Urothelium cell line (cell line): ENCODE measurements at places on chromosomes 7 and 10.

DNA sequence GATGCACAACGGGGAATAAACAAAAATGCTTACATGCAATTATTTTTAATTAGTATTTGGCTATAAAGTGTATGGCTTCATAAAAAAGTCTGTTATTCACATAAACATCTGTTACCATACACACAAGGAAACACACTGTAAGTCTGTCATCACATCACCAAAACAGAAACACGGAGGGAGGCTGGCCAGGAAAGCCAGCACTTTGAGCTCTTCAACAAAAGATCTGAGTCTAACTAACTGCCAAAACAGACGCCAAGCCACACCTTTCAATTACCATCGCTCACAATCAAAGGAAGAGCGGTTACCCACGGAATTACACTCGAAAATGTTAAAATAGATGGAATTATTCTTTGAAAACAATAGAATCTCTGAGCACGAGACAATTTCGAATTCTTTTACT lies 49.2 kb upstream of the MGMT start:
- DNase-seq, result no peak

DNA sequence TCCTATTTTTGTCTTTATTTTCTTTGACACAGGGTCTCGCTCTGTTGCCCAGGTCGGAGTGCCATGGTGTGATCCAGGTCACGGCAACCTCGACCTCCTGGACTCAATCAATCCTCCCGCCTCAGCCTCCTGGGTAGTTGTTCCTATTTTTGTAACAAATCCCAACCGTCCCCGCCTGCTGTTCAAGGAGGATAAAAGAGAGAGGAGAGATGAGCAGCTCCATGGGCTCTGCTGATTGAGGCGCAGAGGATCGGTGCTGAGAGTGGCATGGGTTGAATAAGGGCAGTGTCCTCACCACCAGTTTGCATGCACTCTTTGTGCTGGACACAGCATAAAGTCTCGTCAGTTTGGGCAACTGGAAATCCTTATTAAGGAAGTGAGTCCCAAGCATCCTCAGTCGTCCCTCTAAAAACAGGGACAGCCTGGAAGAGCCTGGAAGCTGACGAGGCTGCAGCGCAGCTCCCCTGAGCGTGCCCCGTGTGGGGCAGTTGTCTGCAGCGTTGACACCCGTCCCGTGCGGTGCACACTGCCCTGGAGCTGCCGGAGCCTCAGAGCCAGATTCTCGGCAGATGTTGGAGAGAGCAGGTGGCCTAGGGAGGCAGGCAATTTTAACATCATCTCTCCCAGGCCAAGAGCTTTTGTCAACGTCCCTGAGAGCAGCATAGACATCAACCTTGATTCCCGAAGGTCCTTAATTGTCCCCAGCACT lies 404.2 kb upstream of the RNF32 start:
- no peak for DNase-seq

GRCh38 chr10:133135116-133135465 lies 24.9 kb upstream of the KNDC1 start:
- no peak for DNase-seq

- no peak for DNase-seq
Measured at GRCh38 chr10:130933008-130933390, 378.5 kb downstream of the TCERG1L start.

- DNase-seq, result no peak
Measured at GRCh38 chr7:43612599-43613589, 30.0 kb downstream of the STK17A start.

DNA sequence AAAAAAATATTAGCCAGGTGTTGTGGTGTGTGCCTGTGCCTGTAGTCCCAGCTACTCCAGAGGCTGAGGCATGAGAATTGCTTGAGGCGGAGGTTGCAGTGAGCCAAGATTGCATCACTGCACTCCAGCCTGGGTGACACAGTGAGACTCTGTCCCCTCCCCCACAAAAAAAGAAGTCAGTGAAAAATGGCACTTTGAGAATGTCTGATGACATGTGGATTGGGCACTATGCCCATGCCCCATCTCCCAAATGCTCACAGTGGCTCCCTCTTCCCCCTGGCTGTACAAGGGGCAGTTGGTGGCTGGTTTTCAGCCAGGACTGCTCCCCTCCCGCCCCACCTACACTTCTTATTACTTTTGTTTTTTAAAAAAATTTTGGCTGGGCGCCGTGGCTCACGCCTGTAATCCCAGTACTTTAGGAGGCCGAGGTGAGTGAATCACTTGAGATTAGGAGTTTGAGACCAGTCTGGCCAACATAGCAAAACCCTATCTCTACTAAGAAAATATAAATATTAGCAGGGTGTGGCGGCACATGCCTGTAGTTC lies 26.1 kb downstream of the IL15RA start:
- DNase-seq, result peak; percentile 46

DNA sequence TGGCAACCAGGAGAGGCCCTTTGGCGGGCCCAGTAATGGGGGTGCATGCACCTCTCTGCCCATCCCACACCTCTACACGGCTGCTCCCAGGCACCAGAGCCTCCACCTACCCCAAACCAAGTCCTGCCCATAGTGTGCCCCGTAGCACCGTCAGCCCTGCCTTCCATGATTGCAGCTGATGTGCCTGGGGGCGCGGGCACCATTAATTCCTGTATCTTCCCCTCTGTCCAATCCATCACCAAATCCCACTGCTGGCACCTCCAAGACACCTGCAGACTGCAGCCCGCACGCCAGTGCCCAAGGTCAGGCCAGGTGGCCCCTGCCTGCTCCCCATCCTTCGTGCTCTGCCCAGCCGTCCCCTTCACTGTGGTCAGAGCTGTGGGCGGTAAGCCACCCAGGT lies 533.0 kb downstream of the PTPRN2 start:
- no peak for DNase-seq

GRCh38 chr10:84059526-84059925 lies 79.8 kb upstream of the GHITM start:
- no peak for DNase-seq

DNA sequence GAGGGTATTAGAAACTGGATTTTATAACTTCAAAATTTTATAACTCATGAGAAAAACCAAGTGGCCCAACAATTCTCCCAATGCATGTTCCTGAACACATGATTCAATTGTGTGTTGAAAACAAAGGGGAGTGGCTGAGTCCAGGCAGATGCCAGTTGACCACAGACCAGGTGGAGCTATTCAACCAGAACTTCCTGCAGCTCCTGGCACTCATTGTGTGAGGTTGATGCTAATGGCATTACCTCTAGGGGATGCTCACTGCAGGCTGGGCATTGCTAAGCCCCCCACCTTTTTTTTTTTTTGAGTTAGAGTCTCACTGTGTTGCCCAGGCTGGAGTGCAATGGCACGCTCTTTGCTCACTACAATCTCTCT lies 20.3 kb downstream of the MYOF start:
- DNase-seq, result peak; percentile 59

DNA sequence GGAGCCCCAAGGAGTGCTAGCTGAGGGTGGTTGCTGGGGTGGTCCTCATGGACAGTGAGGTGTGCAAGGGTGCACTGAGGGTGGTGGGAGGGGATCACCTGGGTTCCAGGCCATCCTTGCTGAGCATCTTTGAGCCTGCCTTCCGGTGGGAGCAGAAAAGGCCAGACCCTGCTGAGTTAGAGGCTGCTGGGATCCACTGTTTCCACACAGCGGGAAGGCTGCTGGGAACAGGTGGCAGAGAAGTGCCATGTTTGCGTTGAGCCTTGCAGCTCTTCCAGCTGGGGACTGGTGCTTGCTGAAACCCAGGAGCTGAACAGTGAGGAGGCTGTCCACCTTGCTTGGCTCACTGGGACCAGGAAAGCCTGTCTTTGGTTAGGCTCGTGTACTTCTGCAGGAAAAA lies 34.9 kb downstream of the PRF1 start:
- no peak for DNase-seq

DNA sequence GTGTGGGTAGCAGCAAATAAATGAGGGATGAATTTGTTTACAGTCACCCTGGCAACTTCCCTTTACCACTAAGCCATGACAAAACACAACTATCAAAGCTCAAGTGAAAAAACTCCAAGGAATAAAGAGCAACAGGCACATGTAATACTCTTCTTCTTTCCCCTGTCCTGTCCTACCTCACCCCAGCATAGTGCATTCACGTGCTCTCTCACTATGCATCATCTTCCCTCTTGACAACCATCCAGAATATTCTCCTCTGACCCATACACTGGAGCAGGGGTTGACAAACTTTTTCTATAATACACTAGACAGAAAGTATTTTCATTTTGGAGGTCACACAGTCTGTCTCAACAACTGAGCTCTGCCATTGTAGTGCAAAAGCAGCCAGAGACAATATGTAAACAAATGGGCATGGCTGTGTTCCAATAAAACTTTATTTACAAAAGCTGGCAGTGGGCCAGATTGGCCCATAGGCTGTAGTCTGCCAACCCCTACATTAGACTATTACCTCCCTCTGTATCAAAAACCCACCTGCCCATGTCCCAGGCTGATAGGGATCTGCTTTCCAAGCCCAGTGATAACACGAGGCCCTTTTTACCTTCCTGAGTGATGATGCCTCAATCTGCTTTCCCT lies 354.5 kb downstream of the FGFR2 start:
- no peak for DNase-seq

- DNase-seq, result no peak
Measured at GRCh38 chr7:44415510-44415909, 74.9 kb downstream of the NUDCD3 start.

DNA sequence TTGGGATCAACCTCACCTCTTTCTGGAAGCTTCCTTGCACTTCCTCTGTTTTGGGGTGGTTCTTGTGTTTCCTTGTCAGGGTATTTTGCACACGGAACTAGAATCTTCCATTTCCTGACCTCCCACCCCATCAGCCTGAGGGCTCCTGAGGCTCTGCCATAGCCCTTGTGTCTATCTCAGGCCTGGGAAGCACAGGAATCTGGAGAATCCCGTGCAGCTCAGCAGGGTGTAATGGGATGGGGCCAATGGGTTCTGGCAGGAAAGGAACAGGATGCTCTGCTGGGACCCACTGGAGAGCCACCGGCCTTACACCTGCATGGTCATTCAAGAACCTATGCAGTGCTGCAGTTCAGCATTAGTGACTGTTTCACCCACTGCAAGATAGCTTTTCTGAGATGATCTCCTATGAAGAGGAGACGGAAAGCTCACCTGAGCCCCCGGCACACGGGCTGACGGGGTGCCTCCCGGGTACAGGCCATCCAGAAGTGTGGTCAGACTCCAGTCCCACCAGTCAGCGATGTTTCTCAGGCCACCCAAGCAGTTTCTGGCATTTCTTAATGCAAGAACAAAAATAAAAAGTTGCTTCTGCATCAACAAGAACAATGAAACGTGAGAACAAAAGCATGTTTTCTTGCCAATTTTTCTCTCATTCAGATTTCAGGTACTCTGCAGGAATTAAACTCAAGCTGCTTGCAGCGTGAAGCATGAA lies 133.2 kb downstream of the PKD1L1 start:
- no peak for DNase-seq

GRCh38 chr7:43960933-43961332 lies 34.7 kb downstream of the UBE2D4 start:
- no peak for DNase-seq

GRCh38 chr10:80609331-80609730 lies 71.6 kb downstream of the SH2D4B start:
- no peak for DNase-seq

GRCh38 chr10:14291296-14291695 lies 39.4 kb downstream of the FRMD4A start:
- DNase-seq, result no peak

DNA sequence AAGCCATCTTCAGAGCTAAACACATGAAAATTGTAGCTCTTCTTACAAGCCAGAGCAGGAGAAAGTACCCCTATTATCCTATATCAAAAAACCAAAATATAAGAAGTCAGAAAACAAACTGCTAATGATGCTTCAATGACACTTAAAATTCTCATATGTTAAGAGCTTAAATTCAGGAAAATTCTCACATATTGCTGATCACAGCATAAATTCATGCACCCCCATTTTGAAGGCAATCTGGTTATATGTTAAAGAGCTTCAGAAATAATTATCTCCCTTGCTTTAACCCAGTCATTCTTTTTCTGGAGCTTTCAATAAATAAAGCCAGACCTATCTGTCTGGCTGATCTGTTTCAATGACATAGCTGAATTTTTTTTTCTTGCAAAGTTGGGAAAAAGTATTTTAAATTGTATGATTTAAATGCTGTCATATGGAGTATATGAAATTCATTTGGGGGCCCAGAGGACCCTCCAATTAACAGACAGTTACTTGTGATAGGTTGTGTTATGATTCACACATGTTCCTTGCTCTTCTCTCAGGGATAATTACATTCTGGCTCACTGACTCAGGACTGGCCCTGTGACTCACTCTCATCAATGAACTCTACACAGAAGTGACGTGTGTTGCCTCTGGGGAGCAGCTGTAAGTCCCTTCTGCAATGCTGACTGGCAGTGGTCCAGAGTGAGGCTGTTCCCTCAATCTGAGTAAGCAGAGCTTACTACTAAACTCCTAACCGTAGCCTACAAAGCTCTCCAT lies 85.2 kb downstream of the HGF start:
- DNase-seq, result peak; percentile 97

DNA sequence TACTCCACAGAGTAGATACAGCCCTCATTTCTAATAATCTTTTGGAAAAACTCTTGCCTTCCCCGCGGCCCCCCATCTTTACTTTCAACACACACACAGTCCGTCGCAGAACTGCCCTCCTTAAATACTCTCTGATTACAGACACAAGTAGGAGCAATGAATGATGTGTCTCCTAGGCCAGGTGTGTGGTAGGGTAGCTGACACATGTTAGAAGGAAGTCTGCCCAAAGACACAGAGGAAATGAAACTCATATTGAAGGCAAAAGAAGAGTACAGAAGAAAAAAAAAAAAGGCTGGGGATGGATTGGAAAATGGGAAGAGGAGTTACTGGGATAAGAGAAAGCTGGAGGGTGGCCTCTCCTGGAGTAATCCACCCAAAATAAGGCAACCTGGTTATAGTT lies 14.6 kb downstream of the OPALIN start:
- DNase-seq, result no peak

GRCh38 chr10:15670880-15671279 lies 48.8 kb downstream of the ITGA8 start:
- no peak for DNase-seq

DNA sequence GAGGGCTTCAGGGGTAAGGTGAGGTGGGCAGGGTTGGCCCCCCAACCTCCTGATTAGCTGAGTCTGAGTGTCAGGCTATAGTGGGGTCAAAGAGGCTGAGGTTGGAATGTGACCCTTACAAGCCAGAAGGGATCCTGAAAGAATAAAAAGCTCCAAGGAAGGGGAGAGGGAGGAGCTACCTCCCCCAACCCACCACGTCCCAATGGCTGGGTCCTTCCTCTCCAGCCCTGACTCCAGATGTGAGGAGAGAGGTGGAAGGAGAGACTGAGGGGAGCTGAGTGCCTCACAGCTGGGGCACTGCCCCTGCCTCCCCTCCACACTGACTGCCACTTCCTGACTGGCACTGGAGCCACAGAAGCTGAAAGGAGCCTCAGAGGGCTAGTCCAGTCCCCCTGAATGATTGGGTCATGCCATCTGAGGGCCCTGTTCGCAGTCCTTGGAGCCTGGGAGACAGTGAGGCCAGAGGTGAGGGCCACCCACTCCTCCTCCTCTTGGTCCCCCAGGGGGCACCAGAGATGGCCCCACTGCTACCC lies 20.6 kb downstream of the IMPDH1 start:
- DNase-seq, result no peak

DNA sequence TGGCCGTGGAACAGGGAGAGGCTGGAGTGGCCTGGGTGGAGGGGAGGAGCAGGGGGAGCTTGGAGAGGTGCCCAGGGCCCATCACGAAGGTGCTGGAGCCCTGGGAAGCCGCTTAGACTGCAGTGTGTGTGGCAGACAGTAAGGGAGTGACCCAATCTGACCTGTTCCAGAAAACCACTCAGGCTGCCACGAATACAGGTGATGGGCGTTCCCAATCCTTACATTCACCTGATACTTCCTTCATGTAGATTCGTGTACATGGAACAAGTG lies 161.7 kb downstream of the SVIL start:
- DNase-seq, result no peak

- DNase-seq, result no peak
Measured at GRCh38 chr10:84990713-84991112, 662.3 kb downstream of the CCSER2 start.

- DNase-seq, result no peak
Measured at GRCh38 chr10:128898916-128899195, 568.2 kb upstream of the MGMT start.
